Fibroblast of skin of scalp (primary cell): ENCODE measurements at places on chromosomes 5 and 9.

- peak; percentile 57 for DNase-seq
Measured at GRCh38 chr9:111016426-111017045, 21.7 kb downstream of the LPAR1 start.

- no peak for DNase-seq
Measured at GRCh38 chr5:150931368-150931965, 26.7 kb upstream of the ZNF300 start.

GRCh38 chr9:75487856-75488718 is 399.8 kb downstream of the OSTF1 start:
- peak; percentile 6 for DNase-seq

GRCh38 chr9:33731142-33731541 is 64.2 kb upstream of the PRSS3 start:
- DNase-seq = no peak

GRCh38 chr5:167642779-167643517 is 648.5 kb upstream of the WWC1 start:
- peak; percentile 98 for DNase-seq
